ENCODE measurements at places on chromosomes 12 and 14. TPM values are rescaled to one million over a fixed set of nuclear protein-coding genes. Genes with fewer than 3 reads are reported as not detected.

DNA sequence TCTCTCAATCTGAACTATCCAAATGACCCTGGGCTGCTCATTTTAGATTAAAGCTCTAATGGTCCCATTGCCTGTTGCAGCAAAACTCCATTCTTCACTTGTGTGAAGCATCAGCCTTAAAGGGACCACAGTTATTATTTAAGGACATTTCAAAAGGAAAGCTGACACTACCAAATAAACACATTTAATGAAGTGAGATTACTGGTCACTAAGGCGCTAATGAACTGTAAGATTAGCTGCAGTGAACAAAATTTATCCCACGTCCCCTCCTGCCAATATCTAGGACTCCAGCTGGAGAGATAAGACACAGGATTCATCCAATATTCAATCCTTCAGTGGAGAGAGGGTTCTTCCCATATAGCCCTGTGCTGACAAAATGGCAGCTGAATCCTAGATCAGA is 1029.2 kb upstream of the SEL1L start:
- DNase-seq = no peak

DNA sequence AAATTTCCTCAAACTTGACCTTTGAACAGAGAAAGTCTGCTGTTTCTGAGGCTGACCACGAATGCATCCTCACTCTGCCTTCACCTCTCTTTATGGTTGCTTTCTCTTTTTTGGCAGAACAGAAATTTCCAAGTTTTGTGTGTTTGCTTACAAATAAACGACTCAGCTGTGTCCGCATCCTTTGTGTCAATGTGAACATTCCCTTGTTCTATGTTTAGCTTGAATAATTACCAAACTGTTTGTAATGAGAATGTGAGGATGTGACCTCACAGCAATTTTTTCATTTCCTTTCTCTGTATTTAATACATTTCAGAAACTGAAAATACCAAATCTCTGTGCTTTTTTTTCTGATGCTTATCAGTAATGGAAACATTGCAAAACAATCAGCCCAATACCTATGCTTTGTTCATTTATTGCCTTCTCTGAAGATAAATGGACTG is 410.9 kb downstream of the EGLN3 start:
- DNase-seq = no peak

Gene MLEC
- 143 TPM for total RNA-seq

GRCh38 chr12:109296431-109296830 is 12.7 kb downstream of the FOXN4 start:
- no peak for DNase-seq

- DNase-seq = no peak
These were observed 137.1 kb upstream of the PMCH start for GRCh38 chr12:102334765-102335164.

DNA sequence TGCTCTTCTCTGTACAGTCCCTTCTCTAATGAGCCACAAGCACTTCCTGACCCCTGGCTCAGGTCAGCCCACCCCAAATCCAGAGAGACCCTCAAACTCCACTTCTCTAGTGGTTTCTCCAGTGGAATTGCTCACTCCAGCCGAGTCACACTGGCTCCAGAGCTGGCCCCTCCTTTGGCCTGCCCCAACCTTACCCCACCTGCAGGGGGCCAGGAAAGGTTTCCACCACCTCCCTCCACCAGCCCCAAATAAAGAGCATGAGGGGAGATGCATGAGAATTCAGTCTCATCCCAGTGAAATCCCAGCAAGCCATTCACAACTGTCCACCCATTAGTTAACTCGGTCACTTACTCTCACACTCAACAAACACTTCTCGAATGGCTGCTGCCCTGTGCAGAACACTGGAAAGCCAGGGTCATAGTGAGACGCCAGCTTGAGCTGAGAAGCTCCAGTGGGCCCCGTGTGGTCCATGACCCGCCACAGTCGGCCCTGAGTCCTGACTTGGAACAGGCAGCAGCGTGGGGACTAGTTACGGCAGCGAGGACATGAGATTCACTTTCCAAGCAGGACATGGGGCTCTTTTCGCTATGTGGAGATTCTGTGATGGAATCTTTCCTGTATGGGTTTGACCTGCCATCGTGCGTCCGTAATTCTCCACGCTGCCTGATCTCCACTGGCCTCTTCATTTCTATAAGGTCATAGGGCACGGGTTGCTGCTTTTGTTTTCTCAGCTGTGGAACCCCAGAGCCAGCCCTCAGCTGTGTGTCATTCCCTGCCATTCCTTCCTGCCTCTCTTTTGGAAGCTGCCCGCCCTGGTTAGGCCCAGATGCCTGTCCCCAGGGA is 44.2 kb downstream of the SLC6A12 start:
- DNase-seq = no peak

GRCh38 chr14:89641495-89642175 is 224.6 kb upstream of the FOXN3 start:
- DNase-seq = peak; percentile 17

DNA sequence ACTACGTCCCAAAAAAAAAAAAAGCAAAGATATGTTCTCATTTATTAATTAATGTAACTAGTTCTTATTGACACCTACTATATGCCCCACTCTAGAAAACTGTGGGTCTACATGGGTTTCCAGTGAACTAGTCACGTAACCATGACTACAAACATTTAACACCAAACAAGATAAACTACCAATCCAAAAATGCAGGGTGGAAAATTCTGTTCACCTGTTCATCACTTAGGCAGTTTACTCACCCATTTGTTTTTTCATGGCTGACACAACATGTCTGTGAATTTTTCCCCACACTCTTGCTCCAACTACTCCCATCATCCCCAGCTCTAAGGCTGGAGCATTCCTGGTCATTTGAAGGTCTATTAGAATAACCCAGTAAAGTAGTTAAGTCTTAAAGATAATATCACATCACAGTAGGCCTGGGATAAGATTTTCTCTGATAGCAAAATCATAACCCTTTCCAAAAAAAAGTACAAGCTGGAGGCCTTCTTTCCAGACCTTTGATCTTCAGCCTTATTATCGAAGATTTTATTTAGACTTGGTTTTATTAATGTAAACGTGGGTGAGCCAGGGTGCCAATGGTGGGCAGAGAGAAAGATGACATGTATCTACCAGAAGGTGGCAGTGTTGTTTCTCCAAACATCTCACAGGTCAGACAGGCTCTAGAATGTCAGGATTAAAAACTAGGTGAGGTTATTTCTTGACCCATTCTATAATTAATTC is 61.6 kb upstream of the DAAM1 start:
- DNase-seq = peak; percentile 46

DNA sequence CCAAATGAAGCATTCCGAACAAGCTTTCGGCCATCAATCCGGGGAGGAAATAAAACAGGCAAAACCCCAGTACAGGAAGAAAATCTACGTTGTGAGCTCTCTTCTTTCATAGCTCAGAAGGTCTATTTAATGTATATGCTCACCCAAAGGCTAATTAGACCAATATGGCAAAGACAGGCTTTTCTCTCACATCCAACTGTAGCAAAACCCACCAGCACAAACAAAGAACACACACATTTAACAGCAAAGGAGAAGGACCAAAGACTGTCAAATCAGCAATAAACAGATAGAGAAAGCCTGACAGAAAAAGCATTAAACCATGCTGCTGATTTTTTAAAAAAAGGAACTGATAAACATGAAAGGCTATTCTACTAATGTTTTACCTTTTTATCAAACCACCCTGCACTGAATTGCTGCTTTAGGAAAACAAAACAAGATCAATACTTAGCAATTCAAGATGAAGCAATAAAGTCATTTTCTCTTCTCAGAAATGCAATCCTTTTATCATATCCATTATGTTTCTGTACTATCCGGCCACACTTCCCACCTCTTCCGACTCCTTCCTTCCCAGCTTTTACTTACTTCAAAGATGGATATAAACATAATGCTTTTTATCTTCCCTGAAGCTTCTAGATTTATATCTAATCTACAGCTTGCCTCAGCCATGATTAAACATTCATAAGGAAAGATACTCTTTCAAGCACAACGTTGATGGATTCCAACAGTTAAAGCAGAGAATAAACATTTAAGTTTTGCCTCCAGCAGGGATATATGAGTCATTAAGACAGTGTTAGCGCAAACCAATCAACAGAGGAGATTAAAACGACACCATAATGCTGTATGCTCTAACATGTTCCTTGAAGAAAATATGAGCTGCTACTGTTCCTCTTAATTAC is 74.6 kb upstream of the BBS10 start:
- DNase-seq = peak; percentile 35

GRCh38 chr12:104596134-104596799 is 139.5 kb downstream of the CHST11 start:
- DNase-seq = no peak

DNA sequence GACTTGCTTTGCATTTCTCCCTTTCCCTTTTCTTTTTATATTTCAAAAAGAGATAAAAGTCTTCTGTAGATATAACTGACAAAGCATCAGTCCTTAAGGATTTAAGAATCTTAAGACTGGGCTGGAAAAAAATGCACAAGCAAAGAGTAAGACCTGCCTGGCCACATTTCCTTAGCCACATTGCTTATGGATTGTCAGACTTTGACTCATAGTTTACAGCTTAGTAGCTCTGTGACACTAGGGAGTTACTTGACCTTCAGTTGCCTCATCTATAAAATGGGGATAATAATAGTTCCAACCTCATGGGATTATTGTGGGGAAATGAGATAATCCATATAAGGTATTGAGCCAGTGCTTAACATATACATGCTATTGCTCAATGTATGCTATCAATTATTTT is 66.4 kb upstream of the STK38L start:
- DNase-seq = no peak

DNA sequence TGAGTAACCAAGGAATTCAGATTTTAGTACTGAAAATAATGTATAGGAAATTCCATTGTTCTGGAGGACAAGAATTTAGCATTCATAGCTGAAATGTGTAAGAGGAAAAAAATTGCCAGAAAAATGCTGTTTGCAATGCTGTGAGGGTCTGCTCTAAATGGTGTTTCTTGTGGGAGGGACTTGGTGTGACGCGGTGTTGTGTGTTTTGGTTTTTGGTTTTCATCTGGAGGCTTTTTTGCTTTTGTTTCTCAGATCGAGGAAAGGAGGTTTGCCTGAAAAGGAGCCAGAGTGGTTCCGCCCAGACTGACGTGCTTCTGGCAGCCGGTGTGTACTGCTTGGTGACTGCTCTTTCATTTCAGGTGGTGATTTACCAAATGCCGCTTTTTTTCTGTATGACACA is 211.8 kb upstream of the HMGA2 start:
- DNase-seq = no peak

- DNase-seq = no peak
These were observed 39.6 kb downstream of the CACNA1C start for GRCh38 chr12:2092354-2092753.

DNA sequence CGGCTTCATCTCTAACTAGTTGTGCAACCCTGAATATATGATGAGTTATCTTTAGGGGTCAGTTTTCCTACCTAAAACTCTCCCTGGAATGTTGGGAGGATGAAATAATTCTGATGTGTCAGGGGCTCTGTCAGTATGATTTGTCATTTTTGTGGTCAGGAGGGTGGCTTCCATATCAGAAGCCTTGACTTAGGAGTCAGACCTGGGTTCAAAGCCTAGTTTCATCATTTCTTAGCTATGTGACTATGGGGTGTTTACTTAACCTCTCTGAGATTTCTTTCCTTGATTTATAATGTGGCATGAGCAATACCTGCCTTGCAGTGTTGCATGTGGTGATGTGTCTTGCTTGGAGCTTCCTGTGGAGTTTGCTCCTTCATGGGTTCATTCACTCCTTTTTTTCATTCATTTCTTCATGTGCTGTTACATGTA is 146.8 kb downstream of the CHST11 start:
- no peak for DNase-seq

GRCh38 chr12:126949558-126949957 is 1317.4 kb upstream of the TMEM132C start:
- DNase-seq = no peak
